ENCODE measurements at places on chromosomes 6 and 20.

DNA sequence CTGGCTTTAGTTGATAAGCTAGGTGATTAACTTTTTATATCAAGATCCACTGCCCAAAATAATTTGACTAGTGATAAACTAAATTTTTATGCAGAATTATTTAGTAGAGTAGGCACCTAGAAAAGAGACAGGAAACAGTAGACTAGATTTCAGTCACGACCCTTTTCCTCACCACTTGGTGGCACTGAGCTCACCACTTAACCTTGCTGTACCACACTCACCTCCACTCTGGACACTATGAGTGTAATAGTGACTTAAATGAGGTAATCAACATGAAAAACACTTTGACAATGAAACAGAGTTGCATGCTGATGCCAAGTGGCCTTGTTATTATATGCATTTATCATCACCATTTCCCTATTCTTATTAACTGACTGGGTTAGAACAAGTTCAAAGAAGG is 730.4 kb downstream of the KIF16B start:
- no peak for DNase-seq

GRCh38 chr6:21504790-21505189 is 88.8 kb upstream of the SOX4 start:
- no peak for DNase-seq

DNA sequence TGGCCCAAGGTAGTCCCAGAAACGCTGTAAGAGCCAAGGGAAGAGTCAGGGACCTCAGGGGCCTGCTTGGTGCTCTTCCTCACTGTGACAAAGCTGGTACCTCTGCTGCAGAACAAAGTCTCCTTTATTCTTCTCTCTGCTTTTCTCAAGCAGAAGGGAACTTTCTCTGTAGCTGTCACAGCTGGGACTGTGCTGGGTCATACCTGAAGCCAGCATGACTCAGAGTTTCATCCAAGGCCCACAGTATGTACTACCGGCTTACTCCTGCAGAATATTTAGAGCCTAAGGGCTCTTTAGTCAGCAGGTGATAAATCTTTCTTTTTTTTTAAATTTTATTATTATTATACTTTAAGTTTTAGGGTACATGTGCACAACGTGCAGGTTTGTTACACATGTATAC is 183.2 kb downstream of the TINAG start:
- DNase-seq, result no peak

DNA sequence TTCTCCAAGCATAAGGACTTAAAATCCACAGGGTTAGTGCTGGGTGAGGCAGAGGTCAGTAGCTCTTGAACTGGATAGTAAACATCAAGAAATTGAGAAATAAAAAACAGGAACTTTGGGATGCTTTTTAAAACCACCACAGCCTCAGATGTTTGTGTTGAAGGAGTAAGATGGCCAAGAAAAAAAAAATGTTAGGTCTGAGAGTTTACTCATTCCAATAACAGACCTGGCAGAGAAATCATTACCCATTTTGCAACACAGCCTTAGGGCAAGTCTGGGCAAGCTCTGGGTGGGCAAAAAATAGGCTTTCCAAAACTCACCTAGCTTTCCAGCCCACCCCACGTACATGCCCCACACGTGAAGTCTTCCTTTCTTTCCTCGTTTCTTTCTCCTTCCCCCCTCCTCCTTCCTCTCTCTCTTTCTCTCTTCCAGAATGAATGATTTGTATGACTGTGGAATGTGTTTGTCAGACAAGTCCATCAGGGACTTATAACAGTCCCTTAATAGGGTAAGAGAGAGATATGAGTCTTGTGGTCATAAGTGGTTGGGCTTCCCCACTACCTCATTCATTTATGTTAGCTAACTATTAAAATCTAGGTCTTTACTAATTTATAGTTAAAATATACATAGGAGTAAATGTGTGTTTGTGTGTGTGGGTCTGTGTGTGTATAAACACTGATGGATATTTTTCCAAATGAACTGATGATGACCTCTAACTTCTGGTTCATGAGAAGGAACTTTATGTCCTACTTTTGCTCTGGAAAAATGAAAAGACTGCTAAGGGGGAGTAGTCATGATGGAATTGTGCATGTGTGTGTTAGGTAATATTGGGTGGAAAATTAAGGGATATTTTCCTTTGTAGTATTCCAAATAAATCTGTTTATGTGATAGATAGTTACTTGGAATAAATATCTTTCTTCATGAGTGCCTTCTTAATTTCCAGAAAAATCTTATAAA is 18.0 kb upstream of the DSE start:
- DNase-seq, result no peak

GRCh38 chr6:167210375-167211294 is 52.9 kb upstream of the GPR31 start:
- DNase-seq, result no peak

GRCh38 chr6:28347119-28347518 is 2.6 kb upstream of the ZKSCAN3 start:
- DNase-seq, result no peak

- DNase-seq, result no peak
Observed at GRCh38 chr20:15760001-15760621, 813.1 kb downstream of the KIF16B start.

- DNase-seq, result no peak
Observed at GRCh38 chr6:166672624-166673206, 45.7 kb upstream of the RPS6KA2 start.

GRCh38 chr6:26275663-26276062 is 89.3 kb upstream of the BTN3A2 start:
- DNase-seq, result no peak

DNA sequence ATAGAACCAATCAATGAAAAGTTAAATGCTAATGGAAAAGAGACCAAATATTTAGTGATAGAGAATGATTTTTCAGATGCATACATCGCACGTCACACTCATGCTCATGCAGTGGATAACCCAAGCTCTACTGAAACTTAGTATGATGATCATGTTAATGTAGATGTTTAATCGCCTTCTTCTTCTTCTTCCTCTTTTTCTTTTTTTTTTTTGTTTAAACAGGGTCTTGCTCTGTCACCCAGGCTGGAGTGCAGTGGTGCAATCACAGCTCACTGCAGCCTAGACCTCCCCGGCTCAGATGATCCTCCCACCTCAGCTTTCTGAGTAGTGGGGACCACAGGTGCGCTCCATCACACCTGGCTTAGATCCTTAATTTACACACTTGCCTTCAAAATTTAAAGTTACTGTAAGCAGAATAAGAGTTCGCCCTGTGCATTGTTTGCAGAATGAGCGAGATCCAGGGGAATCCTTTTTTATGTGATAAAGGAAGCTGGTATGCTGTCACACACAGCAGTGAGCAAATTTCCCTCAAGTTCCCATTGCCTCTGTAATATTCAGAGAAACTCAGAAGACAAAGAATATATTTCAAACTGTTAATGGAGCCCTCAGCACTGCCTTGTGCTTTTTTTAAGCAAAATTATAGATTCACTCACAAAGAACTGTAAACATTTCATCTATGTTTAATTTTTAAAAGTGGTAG is 194.2 kb upstream of the SGK1 start:
- DNase-seq, result no peak

DNA sequence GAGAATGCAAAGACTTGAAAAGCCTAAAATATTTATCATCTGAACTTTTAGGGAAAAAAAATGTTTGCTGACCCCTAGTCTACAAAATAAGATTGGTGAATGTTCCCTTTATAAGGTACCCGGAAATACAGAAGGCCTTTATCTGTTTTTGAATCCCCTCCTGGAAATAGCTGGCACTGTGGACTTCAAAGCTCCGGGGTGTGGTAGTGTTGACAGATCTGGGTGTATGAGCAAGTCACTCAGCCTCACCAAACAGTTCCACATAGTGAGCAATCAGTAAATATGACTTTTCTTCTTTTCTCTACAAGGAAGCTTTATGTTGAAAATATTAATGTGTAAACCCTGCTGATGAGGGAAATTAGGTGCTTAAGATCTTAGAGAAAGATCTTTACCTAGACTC is 29.2 kb upstream of the HTR1B start:
- DNase-seq, result no peak

DNA sequence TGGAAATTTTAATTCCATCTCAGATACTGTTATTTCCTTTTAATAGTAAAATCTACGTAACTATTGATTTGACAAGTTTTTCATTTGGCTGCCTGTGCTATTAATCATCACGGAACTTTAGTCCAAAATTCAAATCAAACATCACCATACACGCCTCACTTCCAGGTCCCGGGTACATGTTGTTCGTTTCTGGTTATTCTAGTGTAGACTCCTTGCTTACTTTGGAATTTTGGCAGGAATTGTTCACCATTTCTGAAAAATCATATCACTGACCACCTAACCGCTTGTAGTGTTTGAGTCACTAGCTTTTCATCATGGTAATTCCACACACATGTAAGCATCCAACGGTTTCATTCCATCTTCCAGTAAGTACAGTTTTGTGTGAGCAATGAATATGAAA is 98.0 kb upstream of the NHSL1 start:
- no peak for DNase-seq

DNA sequence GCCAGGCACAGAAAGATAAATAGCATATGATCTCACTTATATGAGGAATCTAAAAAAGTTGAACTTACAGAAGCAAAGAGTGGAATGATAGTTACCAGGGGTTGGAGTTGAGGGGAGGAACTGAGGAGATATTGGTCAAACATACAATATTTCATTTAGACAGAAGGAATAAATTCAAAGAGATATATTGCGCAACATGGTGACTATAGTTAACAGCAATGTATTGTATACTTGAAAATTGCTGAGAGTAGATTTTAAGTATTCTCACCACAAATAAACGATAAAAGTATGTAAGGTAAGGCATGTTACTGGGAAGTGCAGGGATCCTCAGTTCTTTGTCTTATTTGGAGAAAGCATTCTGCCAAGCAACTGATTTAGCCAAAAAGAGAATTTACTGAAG is 171.9 kb downstream of the LMBRD1 start:
- DNase-seq, result no peak

- no peak for DNase-seq
Observed at GRCh38 chr6:42104804-42105125, 37.7 kb downstream of the C6orf132 start.

- no peak for DNase-seq
Observed at GRCh38 chr6:91142154-91142553, 555.3 kb upstream of the MAP3K7 start.

DNA sequence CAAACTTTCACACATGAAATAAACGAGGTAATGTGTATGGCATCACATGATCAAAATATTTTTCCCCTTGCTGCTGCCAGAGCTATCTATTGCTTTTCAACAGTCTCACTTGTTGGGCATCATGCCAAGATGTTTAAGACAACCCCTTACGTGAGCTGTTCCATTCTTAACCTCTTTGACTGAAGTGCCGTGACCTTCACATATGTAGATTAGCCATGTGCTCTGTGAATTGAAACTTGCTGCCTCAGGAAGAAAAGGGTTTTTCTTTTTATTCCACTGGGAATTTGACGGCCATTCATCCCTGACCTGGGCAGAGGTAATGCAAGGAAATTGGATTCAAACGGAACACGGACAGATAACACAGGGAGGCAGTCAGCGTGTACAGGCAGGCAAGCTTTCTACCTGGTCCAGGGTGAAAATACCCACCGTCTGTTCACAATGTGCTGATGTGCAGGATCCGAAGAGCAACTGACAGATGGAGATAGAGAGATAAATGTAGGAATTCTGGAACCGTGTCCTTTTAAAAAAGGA is 14.2 kb downstream of the ARID1B start:
- no peak for DNase-seq

GRCh38 chr6:156437121-156437879 is 339.9 kb upstream of the ARID1B start:
- DNase-seq, result no peak

DNA sequence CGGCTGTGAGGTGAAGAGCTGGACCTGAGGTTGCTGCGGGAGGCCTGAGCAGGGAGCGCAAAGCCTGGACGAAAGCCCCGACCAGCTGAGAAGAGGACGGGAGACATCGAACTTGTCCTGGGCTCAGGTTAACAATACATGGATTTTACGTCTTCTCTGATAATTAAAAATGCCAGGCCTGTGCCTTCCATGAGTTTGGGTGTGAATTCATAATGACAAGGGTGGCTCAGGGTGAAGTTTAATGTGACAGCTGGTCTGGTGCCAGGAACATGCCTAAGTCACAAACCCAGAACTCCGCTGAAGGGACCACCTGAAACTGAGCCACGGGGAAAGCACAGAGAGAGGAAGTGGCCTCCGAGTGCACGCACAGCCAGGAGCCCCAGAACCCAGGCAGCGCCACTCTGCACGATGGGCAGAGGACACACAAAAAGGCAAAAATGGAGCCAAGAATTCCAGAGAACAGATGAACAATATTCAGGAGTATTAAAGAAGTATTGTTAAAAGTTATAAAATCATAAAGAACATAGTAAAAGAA is 150.1 kb upstream of the RPS6KA2 start:
- no peak for DNase-seq

- no peak for DNase-seq
Observed at GRCh38 chr6:2030682-2031244, 214.6 kb downstream of the GMDS start.

GRCh38 chr6:168155821-168156741 is 77.1 kb upstream of the FRMD1 start:
- DNase-seq, result no peak

- no peak for DNase-seq
Observed at GRCh38 chr6:168666699-168667427, 225.9 kb downstream of the SMOC2 start.

GRCh38 chr6:12083302-12083701 is 71.2 kb downstream of the HIVEP1 start:
- no peak for DNase-seq

DNA sequence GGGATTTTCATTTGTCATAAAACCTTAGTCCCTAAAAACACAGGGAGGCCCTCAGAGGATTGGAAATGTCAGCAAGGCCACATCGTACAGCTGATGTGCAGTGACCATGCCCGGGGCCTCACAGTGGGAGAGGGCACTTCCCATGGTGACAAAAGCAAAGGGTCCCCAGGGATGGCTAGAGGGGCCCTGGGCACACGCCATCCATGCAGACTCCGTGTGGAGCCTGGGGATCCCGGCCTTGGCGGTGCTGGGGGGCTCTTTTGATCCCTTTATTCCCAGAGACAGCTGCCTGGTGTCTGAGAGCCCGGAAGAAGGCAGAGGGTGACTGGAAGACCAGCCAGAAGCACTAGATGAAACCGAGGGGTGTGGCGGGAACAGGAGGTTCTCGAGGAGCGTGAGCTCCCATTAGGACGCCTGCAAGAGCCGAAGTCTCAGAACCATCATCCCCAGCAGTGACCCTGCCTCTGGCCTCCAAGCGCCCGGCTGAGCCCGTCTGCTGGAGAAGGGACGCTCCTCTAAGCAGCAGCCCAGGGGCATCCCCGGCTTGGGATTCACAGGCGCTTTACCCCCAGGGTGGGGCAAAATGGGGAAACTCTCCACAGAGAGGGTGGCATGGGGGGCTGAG is 49.1 kb upstream of the FRMD1 start:
- DNase-seq, result no peak

DNA sequence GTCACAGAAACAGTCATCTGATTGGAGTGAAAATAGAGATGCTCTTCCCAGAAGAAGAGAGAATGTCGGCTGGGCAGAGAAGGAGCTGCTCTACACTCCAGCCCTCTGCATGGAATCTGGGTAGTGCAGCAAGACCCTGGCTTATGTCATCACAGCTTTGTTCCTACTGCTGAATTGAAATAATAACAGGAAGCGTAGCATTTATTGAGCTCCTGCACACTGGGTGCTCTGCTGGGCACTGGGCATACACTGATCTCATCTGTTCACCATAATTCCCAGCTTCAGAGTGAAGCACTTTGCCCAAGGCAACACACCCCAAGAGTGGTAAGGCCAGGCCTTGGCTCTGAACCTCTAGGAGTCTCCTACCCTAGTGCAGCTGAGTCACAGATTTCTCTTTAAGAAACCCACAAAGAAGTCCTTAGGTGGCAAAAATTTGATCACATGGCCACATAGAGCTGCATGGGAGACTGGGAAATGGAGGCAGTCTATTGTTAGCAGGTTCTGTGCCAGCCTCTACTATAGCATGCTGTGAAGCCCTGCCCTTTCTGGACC is 3.9 kb upstream of the SDCBP2 start:
- DNase-seq, result no peak
